Karpas-422 (cell line): ENCODE measurements at places on chromosomes 1 and 21. TPM values are rescaled to one million over a fixed set of nuclear protein-coding genes. Genes with fewer than 3 reads are reported as not detected.

GRCh38 chr1:212459656-212460055, 26.9 kb downstream of the NENF start:
- no peak for DNase-seq

DNA sequence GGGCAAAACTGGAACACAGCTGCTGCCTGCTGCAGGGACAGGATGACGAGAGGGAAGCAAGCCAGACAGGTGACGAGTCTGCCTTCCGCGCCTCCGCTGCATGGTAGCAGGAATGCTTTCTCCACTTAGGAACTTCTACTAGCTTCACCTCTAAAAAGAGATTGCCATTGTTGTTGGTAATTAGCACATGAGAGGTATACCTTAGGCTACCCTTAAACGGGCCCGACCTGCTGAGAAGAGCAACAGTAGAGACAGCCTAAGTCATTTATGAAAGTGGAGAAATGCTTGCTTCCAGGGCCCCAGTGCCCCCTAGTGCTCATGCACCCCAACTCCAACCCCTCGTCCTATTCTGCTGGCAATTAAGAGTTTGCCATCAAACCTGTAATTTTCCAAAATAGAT, 96.9 kb upstream of the AKT3 start:
- DNase-seq: peak; percentile 64

DNA sequence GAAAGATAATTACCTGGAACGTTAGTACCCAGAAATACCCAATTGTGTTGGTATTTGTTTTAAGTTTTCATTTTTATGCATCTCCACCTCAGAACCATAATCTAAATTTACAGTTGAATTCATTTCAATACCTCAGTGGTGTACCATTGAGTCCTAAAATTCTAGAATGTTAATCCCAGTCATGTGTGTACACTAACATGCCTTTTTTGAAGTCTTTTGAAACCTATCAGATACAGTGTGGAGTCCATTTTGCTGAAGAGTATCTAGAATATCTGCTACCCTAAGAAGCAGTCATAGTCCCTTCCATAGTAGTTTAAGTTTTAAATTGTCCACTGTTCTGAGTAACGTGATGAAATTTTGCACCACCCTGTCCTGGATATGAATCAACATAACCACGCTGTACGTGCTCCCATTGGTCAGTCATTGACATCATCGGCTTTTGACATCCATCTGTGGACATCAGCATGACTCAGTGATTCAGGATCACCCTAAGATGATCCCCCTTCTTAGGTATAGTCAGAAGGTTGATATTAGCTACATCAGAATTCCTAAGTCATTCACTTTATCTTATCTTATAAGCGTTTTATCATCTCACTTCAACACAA, 7.5 kb upstream of the ASH1L start:
- no peak for DNase-seq

- no peak for DNase-seq
These were observed 63.6 kb downstream of the MIS18A start for GRCh38 chr21:32215306-32215685.

DNA sequence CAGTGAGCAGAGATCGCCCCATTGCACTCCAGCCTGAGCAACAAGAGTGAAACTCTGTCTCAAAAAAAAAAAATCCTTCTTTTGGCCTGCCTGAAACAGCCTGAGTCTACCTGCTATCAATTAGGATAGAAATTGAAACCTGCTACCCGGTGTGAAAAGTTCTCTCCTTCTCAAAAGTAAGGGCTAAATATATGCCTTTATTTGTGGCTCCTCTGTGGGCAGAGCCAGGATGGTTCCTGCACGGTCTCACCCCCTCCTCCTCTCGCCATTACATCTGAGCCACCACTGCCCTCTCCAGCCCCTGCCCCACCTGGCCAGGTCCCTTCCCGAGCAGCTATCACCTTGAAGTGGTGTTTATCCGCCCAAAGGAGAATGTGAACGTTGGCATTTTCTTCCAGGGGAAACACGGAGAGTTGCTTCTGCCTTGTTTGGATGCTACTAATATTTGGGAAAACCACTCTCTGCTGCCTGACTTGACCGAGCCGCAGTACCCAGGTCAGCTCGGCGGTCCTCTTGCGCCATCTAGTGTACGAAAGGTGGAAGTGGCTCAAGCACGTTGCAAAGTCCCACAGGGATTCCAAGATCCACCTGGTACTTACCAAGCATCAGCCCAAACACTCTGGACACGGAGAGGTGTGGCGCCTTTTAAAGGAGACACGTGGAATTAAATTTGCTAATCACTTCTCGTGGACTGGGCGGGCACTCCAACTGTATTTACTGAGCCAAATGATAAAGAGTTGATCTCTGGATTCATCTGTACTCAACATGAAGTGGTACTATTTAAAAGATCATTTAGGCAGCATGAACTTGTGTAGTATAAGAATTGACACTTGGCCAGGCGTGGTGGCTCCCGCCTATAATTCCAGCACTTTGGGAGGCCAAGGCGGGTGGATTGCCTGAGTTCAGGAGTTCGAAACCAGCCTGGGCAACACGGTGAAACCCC, 31.9 kb downstream of the SETD4 start:
- peak; percentile 84 for DNase-seq

GRCh38 chr1:190101756-190102155, 375.9 kb downstream of the BRINP3 start:
- no peak for DNase-seq

- no peak for DNase-seq
These were observed 122.9 kb upstream of the KRTAP19-8 start for GRCh38 chr21:31161157-31161556.

Gene VAV3
- total RNA-seq: 1.1 and 1.2 TPM in 2 replicates

Gene TTC39A
- total RNA-seq: not detected in 2 replicates

Gene PTAFR
- total RNA-seq: 37.8 and 74.2 TPM in 2 replicates

DNA sequence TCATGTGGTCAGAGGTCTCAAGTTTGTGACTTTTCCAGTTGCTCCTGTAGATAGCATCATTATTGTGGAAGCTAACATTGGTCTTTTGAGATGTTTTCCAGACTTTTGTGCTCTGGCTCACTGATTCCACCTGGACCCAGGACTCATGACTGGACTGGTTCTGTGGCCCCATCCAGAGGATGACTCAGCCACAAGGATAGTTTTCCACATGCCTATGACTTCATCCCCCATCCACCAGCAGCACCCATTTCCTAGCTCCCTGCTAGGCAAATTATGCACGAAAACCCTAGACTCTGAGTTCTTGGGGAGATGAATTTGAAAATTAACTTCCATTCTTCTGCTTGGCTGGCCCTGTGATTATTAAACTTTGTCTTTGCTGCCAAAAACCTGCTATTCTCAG, 949.3 kb downstream of the MRPL39 start:
- DNase-seq: no peak

Gene SH2D1B
- total RNA-seq: not detected in 2 replicates

Gene DYNLT5
- not detected in 2 replicates for total RNA-seq

Gene FAM151A
- total RNA-seq: not detected in 2 replicates

Gene RAP1GAP
- not detected in 2 replicates for total RNA-seq

- DNase-seq: no peak
These were observed 30.6 kb upstream of the HYI start for GRCh38 chr1:43484367-43484766.

DNA sequence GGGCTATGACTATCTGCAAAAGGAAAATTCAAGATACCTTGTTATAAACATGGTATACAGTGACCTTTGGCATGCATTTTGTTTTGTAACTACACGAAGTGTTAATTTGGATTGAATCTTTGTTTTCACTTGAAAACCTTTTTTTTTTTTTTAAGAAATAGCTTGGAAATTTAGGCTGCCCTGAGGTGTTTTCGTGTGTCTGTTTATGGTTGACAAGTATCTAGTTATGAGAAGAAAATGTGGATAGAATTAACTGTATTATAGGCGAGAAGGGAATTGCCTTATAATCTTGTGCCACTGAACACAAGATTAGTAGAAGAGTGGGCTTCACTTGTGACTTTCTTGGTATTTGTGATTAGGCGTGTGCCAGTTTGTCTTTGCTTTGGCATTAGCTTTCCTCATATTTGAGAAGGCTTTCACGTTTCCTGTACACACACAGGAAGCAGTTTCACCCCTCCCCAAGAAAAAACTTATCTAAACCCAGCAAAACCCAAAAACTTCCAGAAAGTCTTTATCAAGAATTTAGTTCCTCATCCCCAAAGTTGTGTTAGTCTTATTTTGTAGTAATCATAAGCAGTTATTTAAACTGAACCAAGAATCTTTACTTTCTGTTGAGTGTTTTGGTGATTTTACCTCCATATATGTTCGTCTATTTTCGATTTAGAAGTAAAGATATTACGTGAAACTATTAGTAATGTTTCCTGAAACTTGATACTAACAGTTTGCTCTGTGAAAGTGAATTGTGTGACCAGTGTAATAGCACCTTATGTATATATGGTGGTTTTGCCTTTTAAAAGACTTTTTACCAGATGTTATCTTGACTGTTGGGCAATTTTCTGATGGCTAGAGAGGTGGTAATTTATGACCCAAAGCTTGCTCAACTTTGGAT, 3.8 kb downstream of the DYRK1A start:
- DNase-seq: no peak

DNA sequence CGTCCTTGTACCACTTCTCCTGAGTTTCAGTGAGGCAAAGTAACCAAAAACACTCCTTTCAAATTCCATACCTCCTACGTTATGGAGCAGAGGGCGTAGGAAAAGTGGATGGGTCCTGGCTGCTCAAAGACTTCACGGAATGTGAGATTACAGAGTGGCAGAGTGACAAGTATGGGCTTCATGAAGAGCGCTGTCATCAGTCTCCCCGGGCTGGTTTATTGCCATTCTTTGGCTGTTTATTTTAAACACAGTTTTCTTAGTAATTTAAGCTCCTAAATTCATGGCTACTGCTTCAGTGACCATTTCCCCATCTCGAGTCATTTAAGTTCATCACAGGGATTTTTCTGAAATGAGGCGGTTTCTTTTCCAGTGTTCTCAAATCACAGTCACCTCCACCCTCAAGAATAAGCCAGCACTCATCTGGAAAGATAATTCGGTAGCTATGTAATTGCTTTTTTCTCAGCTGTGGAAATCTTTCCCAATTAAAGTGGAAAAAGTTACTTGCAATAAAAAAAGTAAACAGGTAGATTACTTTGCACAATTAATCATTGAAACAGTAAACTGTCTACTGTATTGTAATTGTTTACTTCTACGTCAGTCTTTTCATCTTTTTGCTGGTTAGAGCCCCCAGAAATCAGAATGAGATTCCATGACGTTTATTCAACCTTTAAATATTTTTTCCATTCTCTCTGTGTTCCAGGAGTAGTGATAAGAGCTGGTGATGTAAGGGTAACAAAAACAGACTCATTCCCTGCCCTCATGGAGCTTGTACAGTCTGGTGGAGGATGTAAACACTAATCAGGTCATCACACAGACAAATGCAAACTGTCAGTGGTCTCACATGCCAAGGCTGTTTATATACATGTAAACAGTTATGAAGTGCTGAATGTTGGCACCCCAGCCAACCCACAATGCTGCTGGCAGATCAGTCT, 3.0 kb upstream of the SMYD2 start:
- DNase-seq: no peak

DNA sequence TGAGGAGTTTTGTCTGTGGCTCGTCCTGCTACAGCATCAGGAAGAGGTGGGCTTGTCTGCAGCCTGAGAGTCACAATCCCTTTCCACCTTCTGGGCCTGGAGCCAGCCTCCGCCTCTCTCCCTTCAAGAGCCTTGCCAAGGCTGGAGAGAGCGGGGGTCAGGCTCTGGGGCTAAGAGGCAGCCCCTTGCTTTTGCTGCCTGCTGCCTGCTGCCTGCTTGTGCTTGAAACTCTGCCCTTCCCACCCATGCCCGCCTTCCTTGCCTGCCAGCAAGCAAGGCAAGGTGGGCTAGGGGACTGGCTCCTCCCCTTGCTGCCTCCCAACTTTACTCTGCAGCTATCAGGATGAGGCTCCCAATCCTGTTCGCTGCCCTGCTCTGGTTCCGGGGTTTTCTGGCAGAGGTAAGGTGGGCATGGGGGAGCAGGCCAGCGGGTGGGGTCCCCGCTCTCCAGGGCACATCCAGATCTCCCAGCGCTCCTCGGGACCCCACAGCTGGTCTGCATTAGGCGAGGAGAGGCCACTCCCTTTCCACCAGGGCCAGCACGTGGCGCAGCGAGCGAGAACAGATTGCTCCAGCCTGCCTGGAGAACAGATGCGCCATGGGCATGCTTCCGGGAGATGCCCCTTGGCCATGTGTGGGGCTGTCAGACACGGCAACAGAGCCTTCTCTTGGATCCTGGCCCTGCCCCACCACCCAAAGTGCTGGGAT, 7.5 kb upstream of the PTPN7 start:
- no peak for DNase-seq

DNA sequence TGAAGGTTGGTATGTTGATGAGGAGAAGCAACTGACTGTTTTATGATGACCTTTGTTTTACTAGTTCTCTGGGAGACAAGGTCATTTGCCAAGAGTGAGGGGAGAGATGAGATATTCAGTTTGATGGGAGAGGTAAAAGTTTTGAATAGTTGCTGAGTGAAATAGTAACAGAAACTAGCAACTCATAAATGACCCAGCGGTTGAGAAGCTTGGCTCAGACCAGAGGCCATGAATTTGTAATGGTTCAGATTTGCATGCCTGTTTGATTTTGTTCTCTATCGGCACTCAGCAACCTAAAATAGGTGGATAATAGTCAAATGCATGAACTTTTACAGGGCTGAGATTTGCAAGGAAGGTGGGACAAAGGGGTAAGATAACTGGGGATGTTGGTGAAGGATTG, 6.6 kb downstream of the CCDC30 start:
- no peak for DNase-seq

Gene KIAA1614
- 0.07 TPM in 1 of 2 replicates, not detected in the other for total RNA-seq

GRCh38 chr1:52249831-52250230, 107.9 kb downstream of the ZFYVE9 start:
- no peak for DNase-seq

Gene ERG
- total RNA-seq: not detected in 2 replicates

DNA sequence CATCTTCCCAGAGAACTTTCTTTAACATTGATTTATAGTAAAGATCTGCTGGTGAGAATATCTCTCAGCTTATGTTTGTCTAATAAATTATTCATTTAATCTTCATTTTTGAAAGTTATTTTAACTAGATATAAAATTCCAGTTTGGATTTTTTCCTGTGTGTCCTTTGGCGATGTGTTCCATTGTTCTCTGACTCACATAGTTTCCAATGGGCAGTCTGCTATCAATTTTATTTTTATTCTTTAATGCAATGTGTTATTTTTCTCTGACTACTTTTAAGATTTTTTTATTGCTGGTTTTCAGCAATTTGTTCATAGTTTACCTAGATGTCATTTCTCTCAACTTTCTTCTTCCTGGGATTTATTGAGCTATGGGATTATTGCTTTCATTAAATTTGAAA, 325.2 kb upstream of the POGK start:
- no peak for DNase-seq
